ENCODE measurements at places on chromosomes 2 and 18.

DNA sequence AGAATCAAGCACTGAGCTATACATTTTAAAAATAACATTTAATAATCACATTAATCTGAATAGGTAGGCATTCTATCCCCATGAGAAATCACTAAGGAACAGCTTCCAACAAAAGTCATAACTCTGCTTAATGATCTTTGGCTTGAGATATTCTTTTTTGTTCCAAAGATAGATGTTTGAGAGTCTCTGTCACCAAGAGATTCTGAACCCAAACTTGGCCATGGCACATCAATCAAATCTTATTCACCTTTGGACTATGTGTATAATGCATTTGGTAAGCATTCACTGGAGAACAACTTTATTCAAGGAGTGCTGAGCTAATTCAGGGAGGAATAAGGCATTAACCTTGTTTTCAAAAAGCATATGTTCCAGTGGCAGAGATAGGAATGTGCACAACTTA, 743.3 kb downstream of the SLC4A3 start:
- DNase-seq = no peak

DNA sequence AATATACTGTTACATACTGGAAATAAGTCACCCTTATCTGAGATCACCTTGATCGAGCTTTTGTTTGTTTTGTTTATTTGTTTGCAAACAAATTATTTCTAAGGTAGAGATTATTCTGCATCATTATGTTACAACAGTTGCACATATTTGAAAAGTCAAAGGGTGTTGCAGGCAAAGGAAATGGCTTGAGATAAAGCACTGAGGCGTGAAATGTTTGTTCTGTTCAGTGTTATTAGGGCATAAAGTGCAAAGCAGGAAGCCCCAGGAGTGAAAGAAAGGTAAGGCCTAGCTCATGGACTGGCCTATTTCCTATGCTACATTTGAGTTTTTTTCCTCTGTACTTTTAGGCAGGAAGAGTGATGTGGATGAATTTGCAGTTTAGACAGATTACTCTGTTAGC, 1815.6 kb upstream of the LRRTM1 start:
- no peak for DNase-seq

GRCh38 chr2:228625481-228625880, 444.0 kb upstream of the SPHKAP start:
- DNase-seq = no peak

DNA sequence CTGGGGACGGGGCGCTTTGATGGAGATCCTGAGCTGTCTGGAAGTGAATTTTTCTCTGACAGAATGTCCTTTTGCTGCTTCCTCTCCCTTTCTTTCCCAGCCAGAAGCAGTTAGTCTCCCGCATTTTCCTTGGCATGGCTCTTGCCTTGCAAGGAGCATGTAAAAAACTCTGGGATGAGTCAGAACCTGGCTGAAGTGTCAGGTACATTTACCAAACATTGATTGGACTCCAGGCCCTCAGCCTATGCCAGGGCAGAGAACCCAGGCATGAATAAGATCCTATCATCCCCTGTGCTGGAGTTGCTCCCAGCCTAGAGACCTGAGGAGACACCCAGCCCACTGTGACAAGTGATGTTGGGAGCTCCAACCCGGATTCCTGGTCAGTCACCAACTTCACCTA, 21.6 kb downstream of the STON1 start:
- DNase-seq = no peak

DNA sequence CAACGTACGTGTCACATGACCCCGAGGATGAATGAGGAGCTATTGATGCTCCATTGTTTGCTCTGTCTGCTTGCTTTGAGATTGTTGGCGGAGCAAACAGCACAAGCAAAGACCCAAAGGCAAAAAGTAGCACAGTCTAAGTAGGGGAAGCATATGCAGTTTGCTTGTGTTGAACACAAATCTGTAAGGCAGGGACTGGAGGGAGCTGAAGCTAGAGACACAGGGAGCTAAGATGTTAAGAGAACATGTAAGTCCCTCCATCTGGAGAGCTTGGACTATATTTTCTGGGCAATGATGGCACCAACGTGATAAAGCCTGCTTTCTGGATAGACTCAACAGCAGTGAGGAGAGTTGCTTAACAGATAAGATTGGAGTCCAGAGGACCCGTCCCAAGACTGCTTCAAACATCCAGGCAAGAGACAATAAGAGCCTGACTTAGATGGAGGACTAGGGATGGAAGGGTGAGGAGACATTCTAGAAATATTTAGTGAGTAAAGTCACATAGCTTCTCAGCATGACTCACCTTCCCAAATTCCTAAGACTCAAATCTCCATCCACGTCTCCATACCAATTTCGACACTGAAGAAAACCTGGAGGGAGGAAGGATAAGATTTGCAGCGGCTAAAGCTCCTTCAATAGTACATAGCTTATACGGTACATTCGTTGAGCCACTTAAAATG, 88.1 kb upstream of the KLF7 start:
- DNase-seq = no peak

DNA sequence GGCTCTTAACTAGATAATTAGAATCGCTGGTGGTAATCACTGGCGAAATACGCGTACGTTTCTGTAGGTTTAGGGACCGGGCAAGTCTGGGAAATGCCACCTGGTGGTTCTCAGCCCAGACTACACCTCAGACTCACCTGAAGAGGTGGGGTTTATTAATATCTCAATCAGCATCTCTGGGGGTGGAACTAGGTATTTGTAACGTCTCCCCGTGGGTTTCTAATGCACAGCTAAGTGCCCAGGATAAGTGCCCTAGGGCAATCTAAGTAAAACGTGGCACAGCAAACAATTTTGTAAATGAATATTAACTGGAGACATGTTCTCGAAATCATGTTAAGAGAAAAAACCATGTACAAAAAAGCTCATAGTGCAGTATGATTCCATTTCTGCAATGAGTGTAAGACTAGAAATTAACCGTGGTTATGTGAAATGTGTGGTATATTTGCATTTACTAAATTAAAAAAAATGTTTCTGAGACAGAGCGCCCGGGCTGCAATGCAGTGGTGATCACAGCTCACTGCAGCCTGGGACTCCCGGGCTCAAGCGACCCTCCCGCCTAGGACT, 760 bp upstream of the CNOT11 start:
- DNase-seq = no peak

- no peak for DNase-seq
Measured at GRCh38 chr2:215454519-215455246, 18.8 kb upstream of the FN1 start.

DNA sequence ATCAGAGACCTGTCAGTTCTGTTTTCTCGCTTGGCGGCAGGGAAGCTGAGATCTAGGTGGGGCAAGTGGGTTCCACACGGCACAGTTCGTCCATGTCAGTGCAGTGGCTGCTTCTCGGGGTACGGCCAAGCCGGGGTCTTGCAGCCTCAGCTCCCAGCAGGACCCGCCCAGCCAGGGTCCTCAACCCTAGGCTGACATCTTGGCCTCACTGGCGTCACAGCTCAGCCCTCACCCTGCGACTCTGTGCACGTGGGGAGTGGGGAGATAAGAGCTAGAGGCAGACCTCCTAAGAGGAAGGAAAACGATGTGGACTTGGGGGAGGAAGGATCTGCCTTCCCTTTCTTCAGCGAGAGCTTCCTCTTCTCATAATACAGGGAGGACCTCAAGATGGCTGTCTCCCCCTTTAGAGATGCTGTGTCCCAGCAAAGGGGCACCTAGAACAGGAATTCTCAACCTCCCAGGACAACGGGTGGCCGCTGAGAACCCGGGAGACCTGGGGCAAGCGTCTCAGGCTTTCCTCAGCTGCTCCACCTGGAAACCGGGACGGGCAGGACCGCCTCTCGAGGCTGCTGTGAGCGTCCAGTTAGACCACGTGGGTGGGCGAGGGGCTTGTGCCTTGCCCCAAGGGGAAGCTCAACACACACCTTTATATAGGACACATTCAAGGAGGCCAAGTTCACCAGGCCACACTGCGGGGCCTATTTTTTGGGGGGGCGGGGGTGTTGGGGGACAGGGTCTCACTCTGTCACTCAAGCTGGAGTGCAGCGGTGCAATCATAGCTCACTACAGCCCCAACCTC, 23.5 kb upstream of the KLF11 start:
- no peak for DNase-seq

GRCh38 chr2:133526530-133527300, 41.5 kb downstream of the NCKAP5 start:
- DNase-seq = no peak

GRCh38 chr2:65663831-65664407, 231.5 kb upstream of the SPRED2 start:
- no peak for DNase-seq

DNA sequence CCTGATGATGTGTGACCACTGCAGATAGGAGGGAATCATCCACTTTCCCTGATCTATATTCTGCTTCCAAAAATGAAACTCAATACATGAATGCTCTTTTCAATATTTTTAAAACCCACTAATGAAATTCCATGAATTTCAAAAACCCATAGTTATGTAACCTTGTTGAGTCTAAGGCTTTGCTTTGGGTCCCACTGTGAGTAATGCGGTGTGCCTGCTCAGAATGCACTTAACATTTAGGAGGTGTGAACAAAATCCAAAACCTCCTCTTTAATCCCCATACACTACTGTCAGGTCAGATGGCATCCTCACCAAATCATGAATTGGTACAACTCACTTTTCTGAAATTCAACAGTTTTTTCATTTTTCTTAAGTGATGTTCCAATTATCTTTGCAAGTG, 50.4 kb downstream of the CCDC93 start:
- DNase-seq = no peak

GRCh38 chr18:9494778-9495331, 19.5 kb downstream of the RALBP1 start:
- no peak for DNase-seq

GRCh38 chr2:86625096-86625495, 1.4 kb upstream of the RNF103 start:
- no peak for DNase-seq

DNA sequence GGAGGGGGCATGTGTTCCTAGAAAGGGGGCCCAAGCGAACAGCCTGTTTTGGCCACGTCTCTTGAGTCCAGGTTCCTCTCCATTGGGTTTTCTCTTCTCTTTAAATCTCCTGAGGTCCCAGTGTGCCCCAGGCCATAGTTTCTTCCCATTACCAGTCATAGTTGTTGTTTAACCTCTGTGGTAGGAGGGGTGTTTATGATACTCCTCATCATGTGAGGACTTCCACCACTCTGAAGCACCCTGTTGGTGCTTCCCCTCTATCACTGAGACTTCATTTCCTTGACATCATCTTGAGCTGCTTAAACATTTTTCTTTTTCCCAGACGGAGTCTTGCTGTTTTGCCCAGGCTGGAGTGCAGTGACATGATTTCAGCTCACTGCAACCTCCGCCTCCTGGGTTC, 45.9 kb downstream of the WIPF1 start:
- DNase-seq = no peak

GRCh38 chr2:36567711-36568408, 30.1 kb downstream of the FEZ2 start:
- no peak for DNase-seq

DNA sequence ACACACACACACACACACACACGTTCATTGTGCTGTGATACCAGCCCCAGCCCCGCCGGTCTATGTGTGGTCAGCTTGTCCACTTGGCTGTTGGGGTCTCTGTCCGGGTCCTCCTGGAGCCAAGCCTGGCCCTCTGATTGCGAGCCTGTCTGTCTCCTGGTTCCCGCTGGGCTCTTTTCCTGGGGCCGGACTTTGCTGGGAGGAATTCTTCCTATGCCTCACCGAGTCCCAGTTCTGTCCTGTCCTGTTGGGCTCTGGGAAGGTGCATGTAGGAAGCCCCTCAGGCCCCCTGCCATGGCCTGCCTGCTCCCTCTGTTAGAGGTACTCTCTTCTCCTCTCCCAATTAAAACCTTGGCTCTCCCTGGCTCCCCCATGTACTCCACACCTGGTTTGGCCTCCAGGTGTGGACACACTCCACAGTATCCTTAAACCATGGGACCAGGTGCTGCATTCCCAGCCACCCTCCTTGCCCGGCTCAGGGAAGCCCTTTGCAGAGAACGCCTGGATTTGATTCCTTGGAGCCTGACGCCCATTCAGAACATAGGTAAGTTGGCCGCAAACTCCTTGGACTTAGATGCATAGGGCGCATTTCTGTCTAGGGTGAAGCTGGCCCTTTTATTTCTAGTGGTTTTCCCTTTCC, 42.3 kb downstream of the CABLES1 start:
- DNase-seq = no peak

DNA sequence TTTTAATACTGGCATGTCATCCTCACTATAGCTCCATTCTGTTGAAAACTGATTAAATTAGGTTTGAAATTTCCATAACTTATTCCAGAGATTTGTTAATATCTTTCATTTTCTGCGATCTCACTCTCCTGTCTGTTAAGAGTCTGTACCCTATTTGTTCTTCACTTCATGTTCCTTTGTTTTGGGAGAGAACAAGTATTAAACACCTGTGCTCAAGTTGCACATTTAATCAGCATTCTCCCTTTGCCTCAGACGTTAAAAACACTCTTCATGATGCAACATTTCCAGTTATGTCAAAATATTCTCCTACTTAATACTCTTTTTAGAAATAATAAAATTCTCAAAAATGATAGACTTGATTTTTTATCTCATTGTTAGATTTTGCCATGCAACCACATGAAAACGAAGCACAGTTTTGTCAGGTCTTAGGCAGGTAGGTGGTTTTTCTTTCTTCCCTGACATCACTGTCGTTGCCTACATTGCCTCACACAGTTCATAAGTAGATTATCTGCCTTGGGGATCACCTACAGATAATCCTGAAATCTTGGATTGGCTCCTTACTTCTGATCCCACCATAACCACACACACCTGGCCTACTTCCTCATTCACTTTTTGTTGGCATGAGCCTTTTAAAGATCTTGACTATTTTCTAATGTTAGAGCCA, 109.9 kb downstream of the GAREM1 start:
- DNase-seq = no peak

GRCh38 chr2:45124456-45124855, 115.2 kb upstream of the SIX2 start:
- DNase-seq = no peak

GRCh38 chr2:159084384-159085370, 116.2 kb downstream of the TANC1 start:
- no peak for DNase-seq

- DNase-seq = no peak
Measured at GRCh38 chr18:4282954-4283353, 172.2 kb downstream of the DLGAP1 start.

- no peak for DNase-seq
Measured at GRCh38 chr2:181430406-181431118, 26.6 kb upstream of the ITGA4 start.
